ENCODE measurements at places on chromosomes 5 and 9.

DNA sequence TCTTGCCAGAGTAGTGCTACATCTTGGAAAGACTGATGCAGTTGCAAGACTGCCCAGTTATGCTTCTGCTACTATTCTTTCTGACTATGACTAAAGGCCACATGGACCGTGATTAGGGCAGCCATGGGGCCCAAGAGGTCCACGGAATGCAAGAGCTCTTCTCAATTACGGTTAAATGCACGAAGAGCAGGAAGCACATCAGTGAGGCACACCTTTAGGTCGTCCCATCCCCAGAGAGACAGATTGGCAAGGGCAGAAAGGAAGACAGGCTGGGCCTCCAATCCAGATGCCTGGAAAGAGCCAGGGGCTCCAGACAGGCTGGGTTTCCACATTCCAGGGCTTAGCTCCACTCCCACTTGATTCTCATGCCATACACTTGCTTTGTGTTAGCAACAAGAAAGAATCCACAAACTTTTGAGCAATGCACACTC, 132.3 kb upstream of the SLIT3 start:
- DNase-seq = no peak

- no peak for DNase-seq
Observed at GRCh38 chr9:96215841-96216240, 86.1 kb downstream of the HSD17B3 start.

GRCh38 chr5:102014371-102014770, 281.7 kb downstream of the SLCO4C1 start:
- DNase-seq = no peak

DNA sequence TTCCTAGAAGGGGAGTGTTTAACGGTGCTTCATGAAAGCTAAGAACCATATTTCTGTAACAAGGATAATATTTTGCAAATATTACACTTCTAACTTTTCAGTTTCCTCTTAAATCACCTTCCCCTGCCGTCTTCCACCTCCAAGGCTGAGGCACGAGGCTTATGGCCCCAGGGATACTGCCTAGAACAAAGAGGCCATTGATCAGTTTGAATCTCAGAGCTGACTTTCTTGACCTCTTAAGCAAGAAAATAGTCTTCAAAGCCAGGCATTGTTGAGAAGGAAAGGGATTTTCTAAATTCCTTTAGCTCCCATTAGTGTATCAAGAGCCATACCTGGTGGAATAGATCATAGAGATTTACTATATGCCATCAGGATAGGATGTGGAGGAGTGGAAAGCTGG, 566.2 kb downstream of the BNC2 start:
- DNase-seq = no peak

DNA sequence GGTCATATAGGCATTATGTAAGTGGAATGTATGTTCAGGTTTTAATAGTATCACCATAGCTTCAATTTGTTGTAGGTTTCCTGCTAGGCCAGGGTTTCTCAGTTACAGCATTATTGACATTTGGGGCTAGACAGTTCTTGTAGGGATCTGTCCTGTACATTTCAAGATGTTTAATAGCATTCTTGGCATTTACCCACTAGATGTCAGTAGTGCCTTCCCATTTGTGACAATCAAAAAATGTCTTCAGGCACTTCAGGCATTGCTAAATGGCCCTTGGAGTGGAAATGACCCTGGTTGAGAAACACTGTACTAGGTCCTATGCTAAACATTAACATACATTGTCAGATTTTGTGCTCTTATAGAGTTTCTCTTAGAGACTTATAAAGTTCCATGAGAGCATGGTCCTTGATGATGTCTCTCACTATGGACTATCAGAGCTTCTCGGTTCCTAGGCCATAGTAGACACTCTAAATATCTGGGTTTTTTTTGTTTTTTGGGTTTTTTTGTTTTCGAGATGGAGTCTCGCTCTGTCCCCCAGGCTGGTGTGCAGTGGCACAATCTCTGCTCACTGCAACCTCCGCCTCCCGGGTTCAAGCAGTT, 1.4 kb downstream of the KIF20A start:
- DNase-seq = no peak

DNA sequence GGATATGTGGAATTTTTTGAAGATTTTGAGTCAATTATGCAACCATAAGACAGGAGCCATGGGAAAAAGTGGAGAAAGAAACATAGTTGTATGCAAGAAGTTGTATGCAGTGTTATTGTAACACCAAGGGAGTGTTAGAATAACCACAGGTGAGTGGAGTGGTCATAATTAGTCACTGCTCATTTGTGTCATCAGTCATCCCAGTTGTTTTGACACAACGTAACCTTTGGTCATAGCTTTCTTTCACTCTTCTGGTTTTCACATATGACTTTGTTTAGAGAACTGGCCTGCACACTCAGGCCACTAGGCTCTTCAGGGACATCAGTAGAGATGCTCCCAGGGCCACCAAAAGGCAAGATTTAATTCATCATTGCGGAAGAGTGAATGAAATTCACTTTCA, 158.7 kb upstream of the HMHB1 start:
- DNase-seq = no peak
